Natural killer cell treated with Interleukin-12 subunit alpha and Interleukin-12 subunit beta and Interleukin-15 and Interleukin-18, amount 100 ng/mL, for 72 hours (primary cell): ENCODE measurements at places on chromosomes 6 and 20.

GRCh38 chr6:92623431-92623830 is 795.9 kb downstream of the EPHA7 start:
- DNase-seq, result no peak

DNA sequence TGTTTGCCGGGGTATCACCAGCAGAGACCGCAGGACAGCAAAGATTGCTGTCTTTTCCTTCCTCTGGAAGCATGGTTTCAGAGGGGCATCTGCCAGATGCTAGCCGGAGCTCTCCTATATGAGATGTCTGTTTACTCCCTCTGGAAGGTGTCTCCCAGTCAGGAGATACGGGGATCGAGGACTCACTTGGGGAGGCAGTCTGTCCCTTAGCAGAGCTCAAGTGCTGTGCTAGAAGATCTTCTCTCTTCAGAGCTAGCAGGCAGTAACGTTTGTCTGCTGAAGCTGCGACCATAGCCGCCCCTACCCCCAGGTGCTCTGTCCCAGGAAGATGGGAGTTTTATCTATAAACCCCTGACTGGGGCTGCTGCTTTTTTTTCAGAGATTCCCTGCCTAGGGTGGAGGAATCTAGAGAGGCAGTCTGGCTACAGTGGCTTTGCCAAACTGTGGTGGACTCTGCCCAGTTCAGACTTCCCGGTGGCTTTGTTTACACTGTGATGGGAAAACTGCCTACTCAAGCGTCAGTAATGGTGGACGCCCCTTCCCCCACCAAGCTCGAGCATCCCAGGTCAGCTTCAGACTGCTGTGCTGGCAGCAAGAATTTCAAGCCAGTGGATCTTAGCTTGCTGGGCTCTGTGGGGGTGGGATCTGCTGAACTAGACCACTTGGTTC is 133.0 kb upstream of the FLRT3 start:
- no peak for DNase-seq

- no peak for DNase-seq
Observed at GRCh38 chr20:7347409-7347808, 579.9 kb downstream of the BMP2 start.

DNA sequence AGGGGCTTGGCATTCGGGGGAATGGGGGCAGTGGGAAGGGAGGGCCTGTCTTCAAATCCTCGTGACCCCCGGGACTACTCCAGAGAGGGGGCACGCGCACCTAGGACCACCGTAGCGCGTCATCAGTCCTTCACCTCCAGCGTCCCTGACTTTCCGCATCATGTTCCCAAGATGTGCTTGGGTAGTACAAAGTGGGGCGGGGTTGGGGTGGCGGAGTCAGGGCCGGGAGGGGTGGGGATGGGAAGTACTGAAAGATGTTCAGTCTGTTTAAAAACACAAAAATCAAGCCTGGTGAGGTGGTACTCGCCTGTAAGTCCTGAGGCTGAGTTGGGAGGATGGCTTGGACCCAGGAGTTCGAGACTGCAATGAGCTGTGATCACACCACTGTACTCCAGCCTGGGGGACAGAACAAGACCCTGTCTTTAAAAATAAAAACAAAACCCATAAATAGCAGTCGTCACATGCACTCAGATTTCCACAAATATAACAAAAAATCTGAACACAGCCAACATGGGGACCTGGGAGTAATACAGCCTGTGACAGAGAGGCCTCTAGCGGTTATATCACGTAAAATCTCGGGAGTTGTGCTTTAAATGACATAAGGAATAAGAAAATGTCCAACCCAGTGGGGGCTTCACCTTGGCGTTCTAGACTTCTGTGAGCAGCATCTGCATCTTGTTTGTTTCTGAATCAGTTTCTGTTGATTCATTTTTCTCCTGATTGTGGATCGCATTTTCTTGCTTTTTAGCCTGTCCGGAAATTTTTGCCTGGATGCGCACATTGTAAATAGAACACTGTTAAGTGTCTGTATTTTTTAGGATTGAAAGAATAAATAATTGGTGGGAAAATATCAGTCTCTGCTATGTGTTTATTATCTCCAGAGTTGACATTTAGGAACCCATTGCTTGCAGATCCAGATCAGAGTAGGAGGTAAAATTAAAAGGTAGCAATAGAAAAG is 698 bp upstream of the LRP11 start:
- no peak for DNase-seq

DNA sequence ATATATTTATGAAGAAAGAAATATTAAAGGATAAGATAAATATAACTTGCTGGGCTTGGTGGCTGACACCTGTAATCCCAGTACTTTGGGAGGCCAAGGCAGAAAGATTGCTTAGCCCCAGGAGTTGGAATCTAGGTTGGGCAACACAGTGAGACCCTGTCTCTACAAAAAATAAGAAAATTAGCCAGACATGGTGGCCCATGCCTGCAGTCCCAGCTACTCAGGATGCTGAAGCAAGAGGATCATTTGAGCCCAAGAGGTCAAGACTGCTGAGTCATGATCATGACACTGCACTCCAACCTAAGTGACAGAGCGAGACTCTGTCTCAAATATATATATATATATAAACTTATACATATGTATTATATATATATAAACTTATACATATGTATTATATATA is 164.0 kb downstream of the MRPL14 start:
- no peak for DNase-seq

DNA sequence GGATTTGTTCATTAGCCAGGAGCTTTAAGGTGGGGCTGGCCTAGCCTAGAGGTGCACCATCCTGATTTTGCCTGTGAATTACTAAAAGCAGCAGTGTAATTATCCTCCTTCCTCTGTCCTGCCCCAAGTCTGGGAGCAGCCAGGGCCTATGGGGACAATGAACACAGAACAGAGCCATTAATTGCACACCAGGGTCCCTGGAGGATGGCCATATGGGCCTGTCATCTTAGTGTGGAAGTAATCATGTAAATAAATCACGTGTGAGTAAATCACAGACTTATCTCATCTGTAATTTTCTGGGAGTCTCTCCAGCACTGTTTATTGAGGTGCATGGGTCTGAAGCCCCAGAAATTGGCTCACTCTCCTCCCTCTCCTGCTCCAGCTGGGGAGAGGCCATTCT is 176.3 kb downstream of the LRFN2 start:
- DNase-seq, result no peak
